ENCODE measurements at places on chromosomes 6 and 20.

- no peaks in the 10 kb centered on the region for H3K27me3 ChIP-seq
- H3K36me3 ChIP-seq: no peaks in the 10 kb centered on the region
- peaks cover 17% of the 10 kb centered on the region for H3K4me1 ChIP-seq
- peak within 1 kb of the TSS; percentile 47 for H3K4me3 ChIP-seq
Observed at GRCh38 chr6:123803504-123804013, at the start of gene NKAIN2. TSS of gene NKAIN2 (plus strand) at chr6:123803865.

GRCh38 chr6:3349388-3350251 lies 90.9 kb downstream of the PSMG4 start:
- H3K27ac ChIP-seq: no peak overlapping the region
- peaks cover 56% of the 10 kb centered on the region for H3K4me1 ChIP-seq
- DNase-seq: no peak
- no peaks in the 10 kb centered on the region for H3K27me3 ChIP-seq
- H3K4me3 ChIP-seq: no peak overlapping the region

DNA sequence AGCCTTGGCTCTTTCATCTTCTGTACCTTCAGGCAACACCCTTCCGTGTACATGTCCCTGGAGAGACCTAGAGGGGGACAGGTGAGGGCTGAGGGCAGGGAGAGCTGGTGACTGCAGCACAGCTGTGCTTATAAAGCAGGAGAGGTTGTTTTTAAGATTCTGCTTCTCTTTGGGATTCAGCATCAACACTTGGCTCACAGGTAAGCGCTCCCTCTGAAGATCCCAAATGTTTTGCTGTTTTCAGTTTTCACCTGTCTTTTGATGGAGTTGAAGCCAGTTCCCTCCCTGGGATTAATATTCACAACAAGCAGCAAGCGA lies 19.4 kb upstream of the TRAF3IP2 start:
- peaks cover 16% of the 10 kb centered on the region for H3K4me1 ChIP-seq
- H3K27me3 ChIP-seq: no peaks in the 10 kb centered on the region
- DNase-seq: no peak
- H3K27ac ChIP-seq: peak overlapping the region; percentile 68

GRCh38 chr6:154301839-154302752 lies 54.5 kb downstream of the IPCEF1 start:
- no peaks in the 10 kb centered on the region for H3K27me3 ChIP-seq
- H3K4me3 ChIP-seq: no peak overlapping the region
- H3K4me1 ChIP-seq: peaks cover 8% of the 10 kb centered on the region
- H3K27ac ChIP-seq: no peak overlapping the region
- no peaks in the 10 kb centered on the region for H3K36me3 ChIP-seq
- DNase-seq: no peak

GRCh38 chr6:37011656-37012378 lies 6.4 kb downstream of the FGD2 start:
- no peak for DNase-seq
- H3K27ac ChIP-seq: no peak overlapping the region
- H3K4me1 ChIP-seq: no peaks in the 10 kb centered on the region
- no peaks in the 10 kb centered on the region for H3K36me3 ChIP-seq
- H3K27me3 ChIP-seq: no peaks in the 10 kb centered on the region

DNA sequence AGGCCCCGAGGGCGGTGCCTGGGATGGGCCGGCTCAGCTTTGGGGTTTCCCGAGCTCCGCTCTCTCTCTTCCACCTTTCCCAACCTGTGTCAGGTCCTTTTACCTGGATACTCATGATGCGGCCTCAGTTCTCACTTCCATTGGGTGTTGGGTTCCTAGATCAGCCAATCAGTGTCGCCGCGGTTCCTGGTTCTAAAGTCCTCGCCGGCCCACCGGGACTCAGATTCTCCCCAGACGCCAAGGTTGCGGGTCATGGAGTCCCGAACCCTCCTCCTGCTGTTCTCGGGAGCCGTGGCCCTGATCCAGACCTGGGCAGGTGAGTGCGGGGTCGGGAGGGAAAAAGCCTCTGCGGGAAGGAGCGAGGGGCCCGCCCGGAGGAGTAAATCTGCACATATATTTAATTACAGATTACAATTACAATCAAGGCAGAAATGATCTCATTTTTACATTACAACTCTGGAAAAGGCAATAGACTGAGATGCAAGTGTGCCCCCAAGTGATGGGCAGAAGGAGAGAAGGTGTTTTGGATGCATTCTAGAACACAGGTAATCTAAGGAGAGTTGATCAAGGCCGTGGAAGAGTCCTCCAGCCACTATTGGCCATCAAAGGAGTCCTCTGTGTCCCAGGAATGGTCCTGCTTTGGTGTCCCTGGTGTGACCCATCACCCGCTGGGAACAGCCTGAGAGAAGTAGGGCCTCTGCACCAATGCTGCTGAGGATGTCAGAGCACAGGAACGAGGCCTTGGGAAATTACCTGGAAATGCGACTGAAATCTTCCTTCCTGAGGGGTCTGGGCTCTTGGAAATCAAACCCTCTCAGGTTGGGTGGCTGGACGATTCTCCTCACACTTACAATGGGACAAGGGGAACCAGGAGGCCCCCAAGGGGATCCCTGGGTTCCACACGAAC lies 34.7 kb upstream of the MICB start:
- no peaks in the 10 kb centered on the region for H3K27me3 ChIP-seq
- peak overlapping the region; percentile 56 for H3K4me3 ChIP-seq
- H3K36me3 ChIP-seq: no peaks in the 10 kb centered on the region
- peak overlapping the region; percentile 83 for H3K27ac ChIP-seq
- peak; percentile 93 for DNase-seq

All from stomach (tissue), 19 donors.